ENCODE measurements at places on chromosomes 1 and 21.

DNA sequence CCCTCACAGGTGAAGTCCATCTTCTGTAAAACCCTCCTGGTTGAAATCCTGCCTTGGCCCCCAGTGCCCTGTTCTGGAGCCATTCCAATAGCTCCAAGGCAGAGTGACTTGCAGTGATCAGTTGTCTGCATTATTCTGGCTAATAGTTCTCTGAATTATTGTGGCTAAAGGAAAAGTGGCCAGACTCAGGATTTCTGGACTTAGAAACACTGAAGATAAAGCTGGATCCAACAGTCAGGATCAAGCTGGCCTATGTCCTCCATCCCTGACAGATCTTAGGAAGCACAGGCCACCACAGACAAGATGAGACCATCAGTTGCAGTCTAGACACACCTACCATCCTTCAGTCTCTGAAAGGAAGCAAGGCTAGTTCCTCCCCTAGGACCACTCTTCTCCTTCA lies 801 bp upstream of the C2CD4D start:
- DNase-seq: no peak

DNA sequence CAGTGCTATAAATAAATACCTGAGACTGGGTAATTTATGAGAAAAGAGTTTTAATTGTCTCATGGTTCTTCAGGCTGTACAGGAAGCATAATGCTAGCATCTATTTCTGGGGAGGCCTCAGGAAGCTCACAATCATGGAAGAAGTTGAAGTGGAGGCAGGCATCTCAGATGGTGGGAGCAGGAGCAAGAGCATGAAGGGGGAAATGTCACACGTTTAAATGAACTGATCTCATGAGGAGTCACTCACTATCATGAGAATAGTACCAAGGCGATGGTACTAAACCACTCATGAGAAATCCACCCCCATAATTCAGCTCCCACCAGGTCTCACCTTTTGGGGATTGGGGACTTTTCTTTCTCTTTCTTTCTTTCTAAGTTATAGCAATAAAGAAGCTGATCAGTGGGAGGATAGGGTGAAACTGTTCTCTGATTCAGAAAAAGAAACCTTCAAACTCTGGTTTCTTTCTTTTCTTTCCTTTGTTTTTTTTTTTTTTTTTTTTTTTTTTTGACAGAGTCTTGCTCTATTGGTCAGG lies 17.1 kb upstream of the SPAG17 start:
- DNase-seq: no peak

DNA sequence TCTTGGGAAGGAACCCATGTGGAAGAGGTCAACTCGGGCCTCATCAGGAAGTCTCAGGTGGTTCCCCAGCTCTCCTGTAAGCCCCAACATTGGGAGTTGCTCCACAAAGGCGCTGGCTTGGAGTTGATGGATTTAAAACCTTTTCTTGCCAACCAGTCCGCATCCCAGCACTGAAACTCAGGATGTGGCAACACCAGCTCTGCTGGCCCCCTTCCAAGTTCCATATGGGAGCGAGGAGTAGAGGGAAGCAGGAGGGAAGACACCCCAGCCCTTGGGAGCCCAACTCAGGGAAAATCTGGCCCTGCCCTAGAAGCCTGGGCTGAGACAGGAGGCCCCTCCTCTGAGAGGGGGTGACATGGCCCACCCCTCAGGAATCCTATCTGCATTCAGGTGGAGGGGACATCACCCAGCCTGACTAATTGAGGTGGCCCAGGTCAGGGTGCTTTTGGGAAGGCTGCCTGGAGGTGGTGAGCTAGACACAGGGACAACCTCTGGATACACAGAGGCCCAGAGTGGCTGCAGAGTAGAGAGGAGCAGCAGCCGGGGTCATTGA lies 33.1 kb upstream of the DMBX1 start:
- DNase-seq: no peak

DNA sequence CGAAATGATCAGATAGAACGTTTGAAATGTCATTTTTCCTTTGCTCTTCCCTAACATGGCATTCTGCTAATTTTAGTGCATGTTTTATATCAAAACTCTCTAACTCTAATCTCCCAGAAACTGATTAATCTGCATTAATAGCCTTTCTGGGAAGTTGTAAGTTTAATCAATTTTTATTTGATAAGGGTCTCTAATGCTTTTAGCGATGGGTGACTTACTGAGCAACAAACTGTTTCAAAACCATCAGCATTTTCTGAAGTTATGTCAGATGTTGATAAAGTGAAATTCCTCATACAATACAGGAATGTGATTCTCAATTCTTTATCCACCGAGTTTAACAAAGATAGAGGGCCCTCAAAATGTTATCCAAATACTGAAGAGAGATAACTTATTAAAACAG lies 431.6 kb upstream of the CXADR start:
- DNase-seq: no peak

DNA sequence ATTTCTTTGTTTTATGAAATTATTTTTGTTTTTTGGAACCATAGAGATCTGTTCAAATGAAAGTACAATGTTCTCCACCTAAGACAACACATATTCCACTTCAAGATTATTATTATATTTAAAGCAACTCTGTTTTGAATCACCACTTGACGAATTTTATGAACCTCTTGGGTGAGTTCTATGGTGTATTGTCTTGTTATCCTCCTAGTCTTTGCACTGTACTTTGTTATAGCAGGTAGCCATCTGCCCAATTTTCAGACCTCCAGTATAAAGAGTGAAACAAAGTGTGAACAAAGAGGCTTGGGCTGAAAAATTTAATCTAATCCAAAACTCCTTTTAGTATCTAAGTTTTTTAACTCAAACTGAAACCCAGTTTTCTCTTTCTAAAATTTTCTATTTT lies 71.0 kb downstream of the LRRC7 start:
- DNase-seq: no peak

GRCh38 chr21:38183961-38184360 lies 72.8 kb upstream of the KCNJ15 start:
- DNase-seq: no peak

DNA sequence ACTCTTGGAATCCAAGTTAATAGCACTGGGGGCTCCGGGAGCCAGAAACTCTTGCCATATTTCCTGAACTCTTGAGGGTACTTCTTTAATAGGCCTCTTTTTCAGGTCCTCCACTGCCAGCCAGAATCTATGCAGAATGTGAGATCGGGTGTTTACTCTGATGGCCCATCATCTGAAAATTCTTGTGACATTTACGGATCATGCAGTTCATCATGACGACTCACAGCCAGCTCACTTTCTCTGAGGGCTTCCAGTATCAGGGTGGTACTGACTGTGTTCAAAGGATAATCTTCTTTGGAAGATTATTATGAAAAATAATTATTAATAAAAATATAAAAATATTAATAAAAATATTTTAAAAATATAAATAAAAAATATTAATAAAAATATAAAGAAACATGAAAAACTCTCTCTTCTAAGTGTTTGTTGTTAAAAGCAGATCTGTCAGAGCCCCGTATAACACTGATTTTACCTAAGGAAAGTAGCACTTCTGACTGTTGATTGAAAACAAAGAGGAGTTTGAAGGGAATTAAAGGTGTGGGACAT lies 194.3 kb upstream of the GREM2 start:
- DNase-seq: no peak

- no peak for DNase-seq
Observed at GRCh38 chr21:36059823-36060158, 535 bp downstream of the SETD4 start.

- no peak for DNase-seq
Observed at GRCh38 chr21:42521384-42521783, 7.7 kb downstream of the SLC37A1 start.

DNA sequence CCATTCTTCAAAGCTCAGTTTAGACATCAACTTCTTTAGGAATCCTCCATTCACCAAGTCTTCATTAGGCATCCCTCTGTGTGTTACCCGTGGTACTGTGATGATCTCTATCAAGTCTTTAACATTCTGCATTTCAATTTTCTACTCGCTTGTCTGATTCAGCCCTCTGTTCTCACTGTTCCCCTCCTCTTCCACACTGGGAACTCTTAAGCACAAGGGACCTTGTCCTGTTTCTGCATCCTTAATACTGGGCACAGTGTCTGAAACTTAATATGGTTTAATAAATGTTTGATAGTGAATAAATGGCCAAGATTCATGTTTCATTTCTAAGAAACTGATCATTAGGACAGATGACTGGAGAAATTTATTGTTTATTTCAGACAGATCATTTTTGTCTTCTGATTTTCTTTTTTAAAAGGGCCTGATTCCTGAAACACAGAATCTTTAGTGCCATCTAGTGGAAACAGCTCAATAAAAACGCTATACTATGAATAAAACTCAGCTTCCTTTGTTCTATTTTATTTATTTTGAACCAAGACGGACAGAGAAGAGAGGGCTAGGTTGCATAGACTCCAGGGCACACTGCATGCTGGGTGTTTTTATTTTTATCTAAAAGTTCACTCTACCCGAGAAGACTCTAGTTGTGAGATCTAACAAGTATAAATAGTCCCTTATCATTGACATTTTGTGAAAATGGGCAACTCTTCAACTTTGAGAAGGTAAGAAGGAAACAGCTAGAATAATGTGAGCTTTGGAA lies 7.0 kb upstream of the TRIM45 start:
- no peak for DNase-seq

GRCh38 chr1:75742047-75742625 lies 17.6 kb downstream of the ACADM start:
- no peak for DNase-seq

- DNase-seq: peak; percentile 53
Observed at GRCh38 chr1:84301004-84301784, at the start of gene SAMD13. TSS of gene SAMD13 (plus strand) at chr1:84301708. CDS start at chr1:84303235, 1,527 bp downstream.

GRCh38 chr1:222084048-222084447 lies 342.2 kb upstream of the DUSP10 start:
- no peak for DNase-seq

- no peak for DNase-seq
Observed at GRCh38 chr1:109467301-109467777, 993 bp downstream of the SYPL2 start.

- DNase-seq: no peak
Observed at GRCh38 chr1:147651466-147651865, 18.9 kb downstream of the ACP6 start.

DNA sequence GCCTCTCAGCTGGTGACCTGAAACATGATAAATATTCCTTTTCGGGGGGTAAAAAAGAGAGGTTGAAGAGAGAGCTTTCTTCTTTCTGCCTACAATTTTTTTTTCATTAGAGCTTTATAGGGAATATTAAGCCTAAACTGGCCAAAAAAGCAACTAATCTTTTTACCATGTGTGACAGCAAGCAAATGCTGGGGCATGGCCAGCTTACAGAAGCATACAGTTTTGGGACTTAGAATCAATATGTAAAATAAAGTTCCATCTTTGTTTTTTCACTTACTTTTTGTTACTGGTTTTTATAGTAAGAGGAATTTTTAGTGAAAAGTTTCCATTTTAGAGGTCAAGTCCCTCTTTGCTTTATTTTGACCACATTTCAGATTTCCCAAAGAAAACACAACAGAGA lies 301.2 kb upstream of the DEPDC1 start:
- no peak for DNase-seq

DNA sequence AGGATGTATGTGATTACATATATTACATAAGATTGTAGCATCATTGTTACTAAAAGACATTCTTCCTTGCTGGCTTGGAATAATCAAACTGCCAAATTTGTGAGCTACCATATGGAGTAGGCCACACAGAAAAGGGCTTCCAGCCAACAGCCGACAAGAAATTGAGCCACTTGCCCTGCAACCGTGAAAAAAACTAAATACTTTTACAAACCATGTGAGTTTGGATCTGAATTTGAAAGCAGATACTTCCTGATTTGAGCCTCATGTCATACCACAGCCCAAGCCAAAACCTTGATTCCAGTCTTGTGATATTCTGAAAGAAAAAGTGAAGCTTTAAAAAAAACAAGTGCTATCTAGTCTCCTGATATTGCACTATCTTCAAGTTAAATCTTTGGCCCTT lies 55.6 kb upstream of the PRMT6 start:
- DNase-seq: no peak

DNA sequence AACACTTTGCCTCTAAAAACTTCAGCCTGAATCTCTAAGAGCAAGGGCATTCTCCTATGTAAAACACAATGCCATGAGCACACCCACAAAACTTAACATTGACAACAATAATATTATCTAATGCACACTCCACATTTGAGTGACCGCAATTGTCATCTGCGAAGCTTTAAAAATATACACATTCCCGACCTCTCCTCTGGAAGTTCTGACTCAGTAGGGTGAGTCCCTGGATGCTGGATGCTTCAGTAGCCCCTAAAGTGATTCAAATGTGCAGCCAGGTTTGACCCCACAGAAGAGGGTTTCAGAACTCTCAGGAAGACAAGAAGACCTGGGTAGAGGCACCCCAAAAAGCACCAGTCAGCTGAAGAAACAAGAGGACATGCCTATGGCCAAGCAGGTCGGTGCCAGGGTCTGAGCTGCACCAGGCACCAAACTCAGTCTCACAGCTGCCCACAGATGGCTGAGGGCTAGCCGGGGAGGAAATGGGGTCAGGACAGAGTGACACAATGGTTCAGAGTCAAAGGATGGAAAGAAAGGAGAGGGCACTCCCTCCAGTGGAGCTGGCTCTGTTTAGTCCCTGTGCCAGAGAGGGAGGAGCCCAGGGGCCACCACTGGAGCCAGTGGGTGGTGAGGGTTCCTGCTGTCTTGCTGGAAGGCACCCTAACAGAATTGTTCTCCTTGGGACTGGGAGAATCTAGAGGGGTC lies 17.4 kb downstream of the PIK3C2B start:
- no peak for DNase-seq

DNA sequence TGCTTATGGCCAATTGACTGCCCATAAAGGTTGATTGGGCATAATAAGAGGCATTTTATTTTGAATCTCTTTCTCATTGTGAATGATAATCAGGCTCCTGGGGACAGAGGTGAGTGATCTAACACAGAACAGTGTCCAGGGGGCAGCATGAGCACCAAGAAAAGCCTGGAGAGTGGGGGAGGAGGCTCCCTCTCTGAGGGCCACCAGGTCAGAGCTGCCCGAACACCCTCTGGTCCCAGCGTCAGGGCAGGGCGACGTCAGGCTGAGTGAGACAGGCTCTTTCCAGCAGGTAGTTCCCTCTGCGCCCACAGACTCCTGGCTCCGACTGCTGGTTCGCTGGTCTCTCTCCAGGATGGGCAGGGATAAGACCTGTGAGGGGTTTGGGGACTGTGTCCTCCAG lies 250.2 kb upstream of the C1orf174 start:
- DNase-seq: no peak

- DNase-seq: no peak
Observed at GRCh38 chr1:212440419-212440818, 7.7 kb downstream of the NENF start.

DNA sequence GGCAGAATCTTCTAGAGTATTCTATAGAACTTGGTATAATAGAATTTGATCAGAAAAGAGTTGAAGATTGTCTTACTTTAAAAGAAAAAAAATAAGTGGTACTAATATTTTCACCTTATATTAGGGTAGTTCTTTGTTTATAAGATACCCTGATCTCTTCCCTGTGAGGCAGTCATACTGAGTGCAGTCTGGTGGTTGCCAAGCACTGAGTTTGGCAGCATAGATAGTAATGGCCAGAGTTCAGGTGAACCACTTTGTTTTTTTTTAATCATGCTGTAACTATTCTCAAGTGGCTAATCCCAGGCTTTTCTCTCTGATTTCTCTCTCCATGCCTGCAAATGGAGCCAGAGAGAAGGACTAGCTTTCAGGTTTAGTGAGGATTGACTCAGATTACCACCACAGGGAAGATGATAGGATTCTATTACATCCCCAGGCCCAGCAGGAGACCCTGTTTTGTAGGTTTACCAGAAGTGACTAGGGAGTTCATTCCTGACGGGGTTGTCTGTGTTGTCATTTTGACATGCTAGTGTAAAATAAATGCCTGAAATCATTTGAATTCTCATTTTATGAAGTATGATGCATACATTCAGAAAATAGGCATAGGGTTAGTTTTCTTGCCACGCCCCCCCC lies 16.7 kb downstream of the KDM1A start:
- no peak for DNase-seq

GRCh38 chr1:44294588-44295007 lies 60.5 kb downstream of the ERI3 start:
- DNase-seq: no peak

All from activated naive CD4-positive, alpha-beta T cell treated with anti-CD3 and anti-CD28 coated beads, Interleukin-2, amount 50 U/mL, for 16 hours (primary cell).